GM12864 (cell line): ENCODE measurements at places on chromosomes 2 and 18.

- DNase-seq, result no peak
These were observed 163.8 kb downstream of the RBM43 start for GRCh38 chr2:151097895-151098294.

DNA sequence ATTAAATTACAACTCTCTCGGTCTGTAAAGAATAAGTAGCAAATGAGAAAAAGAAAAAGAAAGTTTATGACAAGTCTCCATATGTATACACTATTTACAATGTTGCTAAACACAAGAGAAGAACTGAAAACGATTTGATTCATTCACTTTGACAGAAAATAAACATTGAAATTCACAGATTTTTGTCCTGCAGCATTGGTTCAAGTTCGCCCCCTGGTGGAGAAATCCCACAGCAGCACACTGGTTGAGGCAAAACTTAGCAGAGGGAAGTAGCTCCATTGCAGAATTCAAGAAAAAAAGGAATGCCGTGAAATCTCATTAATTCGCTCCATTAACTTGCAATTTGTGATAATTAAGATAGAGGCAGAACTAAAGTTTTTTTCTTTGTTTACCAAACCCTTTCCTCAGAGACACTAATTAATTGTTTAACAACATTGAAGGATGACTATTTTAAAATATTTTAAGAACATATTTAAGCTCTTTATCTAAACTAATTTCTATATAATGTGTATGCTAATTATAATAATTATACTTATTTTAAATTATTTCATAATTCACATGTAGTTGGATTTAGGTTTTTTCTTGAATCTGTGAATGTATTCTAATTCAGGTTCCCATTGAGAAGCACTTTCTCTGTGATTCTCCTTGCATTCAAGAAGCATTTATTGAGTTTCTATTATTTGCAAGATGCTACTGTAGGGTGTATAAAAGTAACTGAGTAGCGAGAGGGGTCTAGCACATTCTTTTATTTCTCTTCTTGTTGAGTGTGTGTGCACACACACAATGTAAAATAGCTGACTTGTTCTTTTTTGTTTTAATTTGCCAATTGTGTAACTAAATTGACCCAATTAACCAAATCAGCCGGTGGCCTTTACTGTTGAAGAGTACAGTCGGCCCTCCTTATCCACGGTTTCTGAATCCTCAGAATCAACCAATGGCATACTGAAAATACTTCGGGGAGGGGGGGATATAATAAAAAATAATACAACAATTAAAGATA lies 74.1 kb downstream of the COL4A3 start:
- DNase-seq, result peak; percentile 21

GRCh38 chr2:69780921-69781320 lies 39.0 kb downstream of the ANXA4 start:
- DNase-seq, result no peak

DNA sequence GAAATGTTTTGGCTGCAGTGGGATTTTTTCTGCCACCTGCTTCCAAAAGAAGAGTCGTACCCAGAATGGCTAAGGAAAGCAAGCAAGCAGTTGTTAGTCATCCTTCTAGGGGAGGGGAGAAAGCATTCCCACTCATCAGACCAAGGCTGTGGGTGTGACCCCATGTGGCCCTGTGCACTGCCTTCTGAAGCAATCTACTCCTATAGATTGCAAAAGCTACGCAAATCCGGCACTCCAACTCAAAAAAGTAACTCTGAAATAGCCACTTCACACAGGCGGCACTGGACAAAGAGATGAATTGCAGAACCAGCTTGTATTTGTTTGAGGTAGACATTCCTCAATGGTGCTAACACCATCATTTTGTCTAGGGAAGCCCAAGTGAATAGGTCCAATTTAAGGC lies 44.3 kb downstream of the ST3GAL5 start:
- DNase-seq, result no peak

DNA sequence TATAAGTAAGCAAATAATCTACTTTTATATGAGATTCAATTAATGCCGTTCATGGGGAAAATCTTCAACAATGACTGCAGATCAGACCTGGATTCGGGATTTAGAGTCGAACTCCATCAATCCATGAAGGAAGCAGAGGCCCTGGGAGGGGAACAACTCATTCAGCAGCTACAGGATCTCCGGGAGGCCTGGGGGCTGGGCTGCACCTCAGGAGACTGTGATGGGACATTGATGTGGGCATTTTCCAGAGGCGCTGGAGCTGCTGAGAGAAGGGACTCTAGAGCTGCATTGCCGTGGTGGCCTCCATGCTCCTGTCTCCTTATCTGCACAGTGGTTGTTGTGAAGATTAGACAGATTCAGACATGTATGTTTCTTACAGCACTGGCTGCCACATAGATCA lies 76.9 kb downstream of the MYT1L start:
- DNase-seq, result no peak

- no peak for DNase-seq
These were observed 49.8 kb downstream of the ADI1 start for GRCh38 chr2:3469486-3469885.

GRCh38 chr2:1487758-1488157 lies 74.5 kb downstream of the TPO start:
- no peak for DNase-seq
